ENCODE measurements at places on chromosomes 7 and 10.

DNA sequence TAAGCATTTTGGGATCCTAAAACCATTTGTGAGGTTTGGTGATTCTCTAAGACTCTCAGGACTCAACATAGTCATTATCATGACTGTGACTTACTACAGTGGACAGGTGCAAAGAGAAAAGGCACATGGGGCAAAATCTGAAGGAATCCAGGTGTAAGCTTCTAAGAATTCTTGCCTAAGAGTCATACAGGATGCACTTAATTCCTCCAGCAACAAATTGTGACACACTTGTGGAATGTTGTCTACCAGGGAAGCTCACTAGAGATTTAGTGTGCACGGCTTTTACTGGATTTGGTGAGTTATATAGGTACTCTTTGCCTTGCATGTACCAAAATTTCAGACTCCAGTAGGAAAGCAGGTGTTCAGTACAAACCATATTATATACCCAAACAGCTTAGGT, 47.9 kb downstream of the WAC start:
- no peak for DNase-seq

DNA sequence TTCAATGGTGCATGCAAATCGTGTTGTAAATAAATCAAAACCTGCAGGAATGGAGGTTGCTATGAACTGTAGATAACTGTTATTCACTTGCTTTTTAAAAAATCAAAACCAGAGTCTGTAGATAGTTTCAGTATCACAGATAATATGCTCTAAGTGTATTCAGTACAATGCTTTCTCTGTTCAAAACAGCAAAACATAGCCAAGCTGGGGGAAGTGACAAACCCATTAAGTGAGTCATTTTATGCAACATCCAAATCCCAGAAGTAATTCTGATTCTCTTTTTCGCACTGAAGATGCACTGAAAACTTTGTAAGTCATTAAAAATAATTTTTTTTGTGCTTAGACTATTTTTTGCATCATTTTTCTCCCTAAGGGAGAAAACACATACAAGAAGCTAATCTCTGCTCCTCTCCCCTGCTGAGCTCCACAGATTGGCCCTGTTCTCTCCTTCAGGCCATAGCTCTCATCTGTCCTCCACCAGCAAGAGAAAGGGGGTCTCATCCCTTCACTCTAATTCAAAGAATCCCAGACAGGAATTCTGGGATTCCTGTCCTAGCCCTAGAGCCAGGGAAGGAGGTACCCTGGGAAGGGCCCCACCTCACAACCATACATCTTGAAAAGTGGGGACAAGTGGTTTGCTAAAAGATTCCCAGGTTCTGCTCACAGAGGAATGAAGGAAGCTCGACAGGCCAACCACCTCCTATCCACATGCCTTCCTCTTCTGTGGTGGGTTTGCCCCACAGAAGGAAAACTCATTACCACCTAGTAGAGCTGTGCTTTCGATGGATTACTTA, 4.9 kb downstream of the PRTFDC1 start:
- DNase-seq: no peak

- no peak for DNase-seq
These were observed 107.5 kb upstream of the GPR26 start for GRCh38 chr10:123558651-123559050.

GRCh38 chr7:101511965-101512364, 117.1 kb downstream of the MYL10 start:
- DNase-seq: no peak

- DNase-seq: no peak
These were observed 134.5 kb downstream of the NRBF2 start for GRCh38 chr10:63267414-63268148.

DNA sequence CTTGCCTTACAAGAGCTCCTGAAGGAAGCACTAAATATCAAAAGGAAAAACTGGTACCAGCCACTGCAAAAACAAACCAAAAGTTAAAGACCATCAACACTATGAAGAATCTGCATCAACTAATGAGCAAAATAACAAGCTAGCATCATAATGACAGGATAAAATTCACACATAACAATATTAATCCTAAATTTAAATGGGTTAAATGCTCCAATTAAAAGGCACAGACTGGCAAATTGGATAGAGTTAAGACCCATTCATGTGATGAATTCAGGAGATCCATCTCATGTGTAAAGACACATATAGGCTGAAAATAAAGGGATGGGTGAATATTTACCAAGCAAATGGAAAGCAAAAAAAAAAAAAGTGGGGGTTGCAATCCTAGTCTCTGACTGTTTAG, 29.6 kb downstream of the COG5 start:
- no peak for DNase-seq

Data from CD4-positive, alpha-beta T cell treated with Interleukin-1 beta for 1 hour (primary cell).